ENCODE measurements at places on chromosomes 2 and 18.

GRCh38 chr2:225052703-225053102 is 10.4 kb upstream of the DOCK10 start:
- DNase-seq, result no peak

- no peak for DNase-seq
These were observed 22.0 kb downstream of the EPC2 start for GRCh38 chr2:148666555-148666954.

DNA sequence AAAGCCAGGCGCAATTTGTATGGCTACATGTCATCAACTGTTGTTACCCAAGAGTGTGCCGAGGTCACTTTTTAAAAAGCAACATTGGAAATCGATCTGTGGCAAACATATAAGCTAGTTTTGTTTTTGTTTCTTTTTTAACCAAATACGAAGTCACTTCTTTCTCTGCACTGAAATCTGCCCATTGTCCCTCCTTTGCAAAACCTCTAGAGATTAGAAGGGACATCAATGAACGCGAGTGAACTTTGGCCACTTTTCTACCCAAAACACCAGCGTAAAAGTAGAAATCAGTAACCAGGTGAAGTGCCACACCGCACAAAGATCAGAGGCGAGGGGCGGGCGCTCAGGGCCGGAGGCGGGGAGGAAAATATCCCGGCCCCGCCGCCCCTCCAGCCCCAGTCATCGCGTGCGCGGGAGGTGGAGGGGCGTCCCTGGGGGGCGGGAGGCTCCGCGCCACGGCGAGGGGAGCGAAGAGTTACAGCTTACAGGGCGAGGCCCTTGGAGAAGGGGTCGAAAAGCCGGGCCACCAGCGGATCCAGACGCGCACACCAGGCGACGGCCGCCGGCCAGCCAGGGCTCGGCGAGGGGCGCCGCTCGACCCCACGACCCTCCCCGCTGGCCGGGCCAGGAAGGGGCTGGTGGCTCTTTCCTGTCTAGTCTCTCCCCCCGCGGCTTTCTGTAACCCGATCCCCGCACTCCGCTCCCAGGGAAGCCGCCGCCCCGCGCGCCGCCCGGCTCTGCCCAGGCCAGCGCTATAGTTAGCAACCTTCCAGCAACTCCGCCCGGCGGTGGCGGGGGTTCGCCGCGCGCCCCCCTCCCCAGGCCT is 993 bp downstream of the RBMS1 start:
- DNase-seq, result no peak

DNA sequence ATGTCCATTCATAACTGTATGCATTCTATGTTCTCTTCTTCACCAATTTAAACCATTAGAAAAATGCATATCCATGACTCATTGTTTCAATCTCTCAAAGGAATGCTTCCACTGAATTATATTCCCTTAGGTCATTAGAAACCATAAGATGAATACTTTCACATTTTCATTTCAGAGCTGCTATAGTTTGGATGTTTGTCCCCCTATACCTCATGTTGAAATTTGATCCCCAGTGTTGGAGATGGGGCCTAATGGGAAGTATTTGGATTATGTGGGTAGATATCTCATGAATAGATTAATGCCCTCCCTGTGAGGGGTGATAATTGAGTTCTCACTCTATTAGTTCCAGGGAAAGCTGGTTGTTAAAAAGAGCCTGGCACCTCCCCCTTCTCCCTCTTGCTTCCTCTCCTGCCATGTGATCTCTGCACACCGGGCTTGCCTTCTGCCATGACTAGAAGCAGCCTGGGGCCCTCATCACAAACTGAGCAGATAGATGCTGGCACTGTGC is 35.7 kb downstream of the THUMPD2 start:
- DNase-seq, result no peak

DNA sequence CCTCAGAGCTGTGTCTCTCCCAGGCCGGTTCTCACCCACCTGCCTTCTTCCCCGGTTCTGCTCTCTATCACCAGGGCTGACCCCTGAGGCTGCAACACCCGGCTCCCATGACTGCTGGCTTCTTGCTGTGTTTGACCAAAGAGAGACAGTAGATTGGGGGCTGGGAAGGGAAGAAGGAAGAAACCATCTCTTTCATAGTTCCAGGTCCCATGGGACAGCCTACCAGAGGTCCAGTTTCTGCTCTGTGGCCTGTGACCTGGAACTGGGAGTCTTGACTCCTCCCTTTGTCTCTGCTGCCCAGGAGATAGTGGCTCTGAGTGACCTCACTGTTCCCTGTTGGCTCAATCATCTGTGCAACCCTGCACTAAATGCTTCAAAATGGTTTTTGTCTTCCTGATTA is 38.1 kb downstream of the ALPK2 start:
- DNase-seq, result no peak

All from HFF-Myc (cell line).